ENCODE measurements at places on chromosomes 13 and 19.

DNA sequence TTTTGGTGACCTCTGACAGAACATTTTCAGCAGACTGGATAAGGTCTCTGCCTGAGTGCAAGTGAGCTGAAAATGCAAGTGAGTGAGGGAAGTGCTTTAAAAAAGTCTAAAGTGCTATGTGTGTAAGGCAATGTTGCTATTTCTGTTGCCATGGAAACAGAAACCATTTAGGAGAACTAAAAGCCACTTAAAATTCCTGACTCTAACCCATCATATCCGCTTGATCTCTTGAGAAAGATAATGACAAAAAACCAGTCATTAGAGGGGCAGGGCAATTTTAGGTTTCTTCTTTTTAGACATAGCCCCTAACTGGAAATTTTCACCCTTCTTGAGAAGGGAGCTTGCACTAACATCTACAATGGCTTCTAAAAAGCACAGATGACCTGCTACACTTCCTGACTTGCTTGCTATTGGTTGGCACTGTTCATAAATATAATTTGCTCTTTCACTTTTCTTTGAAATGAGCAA, at the start of gene CYSLTR2:
CYSLTR2 (plus strand) TSS at position 458 of the 468 bp plus-strand sequence. CDS start 52,889 bp downstream, outside the sequence.
- no peak for DNase-seq

DNA sequence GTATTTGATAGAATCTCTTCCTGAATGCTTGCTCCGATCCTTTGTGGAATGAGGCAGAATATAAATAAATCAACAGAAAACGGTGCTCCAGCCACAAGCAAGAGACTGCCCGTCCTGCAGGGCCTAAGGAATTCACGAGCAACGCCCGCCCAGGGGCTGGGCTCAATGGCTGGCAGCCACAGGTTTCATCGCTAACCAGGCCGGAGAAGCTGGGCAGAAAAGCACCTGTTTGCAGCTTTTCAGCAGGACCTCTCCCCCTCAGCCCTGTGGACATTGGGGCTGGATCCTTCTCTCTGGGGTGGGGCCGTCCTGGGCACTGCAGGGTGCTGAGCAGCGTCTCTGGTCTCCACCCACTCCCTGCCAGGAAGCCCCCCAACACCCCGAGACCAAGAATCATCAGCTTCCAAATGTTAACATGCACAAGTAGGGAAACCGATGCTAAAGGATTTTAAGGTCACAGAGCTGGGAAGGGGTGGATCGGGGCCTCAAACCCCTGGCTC, 102.5 kb downstream of the GADD45B start:
- DNase-seq = no peak

- DNase-seq = no peak
Observed at GRCh38 chr13:109783447-109783814, 3.0 kb downstream of the IRS2 start.

GRCh38 chr19:55688422-55689218, 13.6 kb downstream of the EPN1 start:
- no peak for DNase-seq

GRCh38 chr19:4694211-4694987, 24.3 kb upstream of the MYDGF start:
- no peak for DNase-seq

GRCh38 chr13:30074955-30075614, 224.7 kb upstream of the UBL3 start:
- no peak for DNase-seq

- no peak for DNase-seq
Observed at GRCh38 chr13:29964181-29964845, 113.9 kb upstream of the UBL3 start.

DNA sequence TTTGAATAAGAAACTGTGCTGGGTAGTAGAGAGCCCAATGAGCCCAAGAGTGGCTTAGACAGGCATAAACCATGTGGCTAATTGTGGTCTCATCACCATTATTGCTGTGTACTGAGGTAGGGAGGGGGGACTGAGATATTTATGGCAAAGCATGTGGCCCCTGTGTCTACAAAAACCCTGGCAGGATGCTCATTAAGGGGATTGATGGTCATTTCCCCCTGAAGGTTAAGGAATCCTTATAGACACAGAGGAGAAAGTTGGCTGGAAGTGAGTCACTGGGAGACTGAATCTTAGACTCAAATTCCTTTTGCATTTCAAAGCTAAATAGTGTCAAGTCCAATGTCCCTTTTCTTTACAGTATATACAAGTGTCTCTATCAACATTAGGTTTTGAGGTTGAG, 9.8 kb upstream of the DACT3 start:
- DNase-seq = no peak

- DNase-seq = no peak
Observed at GRCh38 chr19:55493645-55494171, 5.5 kb downstream of the SSC5D start.

GRCh38 chr13:64680739-64681138, 2549.4 kb downstream of the PCDH9 start:
- DNase-seq = no peak

GRCh38 chr13:33204130-33204927, 81.2 kb downstream of the STARD13 start:
- no peak for DNase-seq

GRCh38 chr19:50764409-50764808, 5.9 kb upstream of the GPR32 start:
- no peak for DNase-seq

DNA sequence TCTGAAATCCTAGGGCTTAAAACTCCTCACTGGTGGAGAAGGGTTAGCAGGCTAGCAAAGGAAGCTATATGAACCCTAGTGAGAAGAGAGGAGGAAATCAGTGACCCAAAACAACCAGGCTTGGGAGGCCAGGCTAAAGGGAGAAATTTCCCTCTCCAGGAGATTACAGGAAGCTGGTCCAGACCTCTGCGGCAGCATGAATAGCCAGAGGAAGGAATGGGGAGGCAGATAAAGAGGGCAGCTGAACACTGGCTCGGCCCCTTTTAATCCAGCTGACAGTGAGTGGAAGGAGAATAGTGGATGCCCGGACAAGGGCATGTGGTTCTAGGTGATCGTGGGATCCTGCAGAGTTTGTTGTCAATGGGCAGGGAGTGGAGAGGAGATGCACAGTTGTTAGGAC, 130.6 kb downstream of the COG6 start:
- no peak for DNase-seq

DNA sequence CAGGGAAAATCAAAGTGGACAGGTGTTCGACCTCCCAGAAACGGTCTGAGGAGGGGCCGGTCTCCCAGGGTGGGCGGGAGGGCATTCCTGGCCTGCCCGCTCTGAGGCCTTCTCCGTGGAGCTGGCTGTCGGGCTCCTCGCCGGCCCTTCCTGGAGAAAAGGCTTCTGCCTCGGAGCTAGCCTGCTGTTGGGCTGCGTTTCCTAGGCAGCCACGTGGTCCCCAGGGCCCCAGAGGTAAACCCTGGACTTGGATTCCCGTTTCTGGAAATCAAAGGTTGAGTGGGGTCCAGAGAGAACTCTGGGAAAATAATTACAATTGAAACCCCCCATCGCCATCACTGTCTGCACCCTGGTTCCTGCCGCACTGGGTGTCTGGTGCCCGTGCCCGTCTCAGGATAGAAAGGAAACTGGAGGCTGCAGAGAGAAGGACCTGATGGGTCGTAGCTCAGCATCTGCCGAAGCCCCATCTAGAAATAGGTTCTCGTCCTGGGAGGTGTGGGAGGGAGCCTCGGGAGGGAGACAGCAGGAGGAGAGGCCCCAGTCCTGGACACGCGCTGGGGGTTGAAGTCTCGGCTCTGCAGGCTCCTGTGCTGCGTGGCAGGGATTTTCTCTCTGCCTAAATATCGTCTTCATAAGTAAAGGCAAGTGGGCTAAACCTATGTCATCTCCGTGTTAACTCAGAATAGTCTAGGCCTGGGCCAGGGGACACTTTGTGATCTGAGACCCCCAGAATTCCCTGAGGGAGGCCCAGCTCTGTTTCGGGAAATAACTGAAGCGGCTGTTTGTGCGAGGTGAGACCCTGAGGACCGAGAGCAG, 7.7 kb upstream of the PROZ start:
- DNase-seq = no peak

DNA sequence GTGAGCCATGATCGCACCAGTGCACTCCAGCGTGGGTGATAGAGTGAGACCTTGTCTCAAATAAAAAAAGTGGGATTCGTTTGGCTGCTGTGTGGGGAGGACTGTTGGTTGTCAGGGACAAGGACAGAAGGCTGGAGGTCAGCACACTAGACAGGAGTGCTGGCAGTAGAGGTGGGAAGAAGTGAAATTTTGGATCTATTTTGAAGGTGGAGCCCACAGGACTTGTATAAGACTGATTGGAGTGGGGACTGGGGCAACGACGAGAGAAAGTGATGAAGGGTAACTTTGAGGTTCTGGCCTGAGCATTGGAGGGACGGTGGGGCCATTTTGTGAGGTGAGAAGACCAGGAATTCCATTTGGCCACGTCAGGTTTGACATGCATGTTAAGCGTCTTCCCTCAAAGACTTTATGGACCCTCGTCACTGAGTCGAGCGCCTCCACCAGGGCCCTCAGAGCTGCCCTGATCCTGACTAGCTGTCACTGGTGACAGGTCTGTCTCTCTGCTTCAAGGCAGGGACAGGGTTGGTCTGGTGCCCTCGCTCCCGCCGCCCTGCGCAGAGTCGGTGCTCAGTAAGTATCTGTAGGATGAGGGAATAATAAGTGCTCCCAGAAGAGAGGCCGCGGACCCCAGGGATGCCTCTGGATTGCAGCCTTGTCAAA, 673 bp downstream of the CTU1 start:
- no peak for DNase-seq

GRCh38 chr13:78650717-78651083, 8.3 kb downstream of the OBI1 start:
- DNase-seq = no peak

DNA sequence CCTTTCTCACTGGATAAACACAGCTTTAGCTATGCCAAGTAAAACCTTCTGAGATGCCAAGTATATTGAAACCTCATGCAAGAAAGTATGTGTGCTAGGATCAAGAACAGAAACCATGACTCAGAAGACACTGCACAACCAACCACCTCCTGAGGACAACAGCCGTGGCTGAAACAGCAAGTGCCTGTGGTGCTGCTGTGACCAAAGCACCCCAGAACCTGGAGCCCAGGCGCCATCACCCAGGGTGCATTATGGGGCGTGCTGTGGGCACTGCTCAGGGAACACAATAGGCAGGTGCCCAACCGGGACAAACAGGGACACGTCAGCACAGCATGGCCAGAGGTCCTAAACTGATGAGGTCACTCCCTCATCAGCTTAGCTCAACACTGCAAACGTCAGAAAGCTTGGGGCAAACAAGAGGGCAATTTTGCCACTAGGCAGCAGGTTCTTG, 101.3 kb upstream of the SLC15A1 start:
- peak; percentile 19 for DNase-seq

GRCh38 chr13:89786531-89786930, 1561.0 kb upstream of the MIR17HG start:
- no peak for DNase-seq

DNA sequence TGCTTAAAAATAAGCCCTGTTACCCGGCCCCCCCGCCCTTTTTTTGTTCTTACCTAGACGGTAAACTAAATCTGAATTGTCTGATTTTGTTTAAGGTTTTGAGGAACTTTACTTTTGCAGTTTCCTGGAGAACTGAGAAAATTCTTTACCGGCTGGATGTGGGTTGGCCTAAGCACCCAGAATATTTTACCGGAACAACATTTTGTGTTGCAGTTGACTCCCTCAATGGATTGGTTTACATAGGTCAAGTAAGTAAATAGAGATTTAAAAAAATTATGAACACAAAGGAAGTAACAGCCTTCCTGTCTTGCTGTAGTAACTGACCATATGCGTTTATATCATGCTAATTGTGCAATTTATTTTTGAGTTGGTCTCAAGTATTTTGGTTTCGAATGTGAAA, 785 bp downstream of the NHLRC3 start:
- DNase-seq = no peak

- DNase-seq = no peak
Observed at GRCh38 chr13:98994896-98995295, 17.0 kb upstream of the DOCK9 start.

DNA sequence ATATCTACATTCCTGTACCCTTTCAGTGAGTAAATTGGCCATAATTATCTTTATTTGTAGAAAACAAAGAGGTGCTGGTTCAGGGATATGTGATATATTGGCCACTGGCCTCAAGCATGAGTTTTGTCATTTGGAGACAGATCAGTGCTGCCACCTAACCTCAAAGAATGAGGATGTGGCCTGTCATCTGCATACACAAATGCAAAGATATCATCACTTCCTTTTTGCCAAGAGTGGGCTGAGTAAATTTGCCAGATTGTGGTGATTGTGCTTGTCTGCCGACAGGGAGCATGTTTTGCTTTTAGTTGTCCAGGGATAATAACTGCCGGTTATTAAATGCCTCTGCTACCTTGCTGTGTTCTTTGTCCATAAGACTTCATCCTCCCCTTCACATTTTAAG, 44.2 kb downstream of the WASF3 start:
- DNase-seq = no peak

DNA sequence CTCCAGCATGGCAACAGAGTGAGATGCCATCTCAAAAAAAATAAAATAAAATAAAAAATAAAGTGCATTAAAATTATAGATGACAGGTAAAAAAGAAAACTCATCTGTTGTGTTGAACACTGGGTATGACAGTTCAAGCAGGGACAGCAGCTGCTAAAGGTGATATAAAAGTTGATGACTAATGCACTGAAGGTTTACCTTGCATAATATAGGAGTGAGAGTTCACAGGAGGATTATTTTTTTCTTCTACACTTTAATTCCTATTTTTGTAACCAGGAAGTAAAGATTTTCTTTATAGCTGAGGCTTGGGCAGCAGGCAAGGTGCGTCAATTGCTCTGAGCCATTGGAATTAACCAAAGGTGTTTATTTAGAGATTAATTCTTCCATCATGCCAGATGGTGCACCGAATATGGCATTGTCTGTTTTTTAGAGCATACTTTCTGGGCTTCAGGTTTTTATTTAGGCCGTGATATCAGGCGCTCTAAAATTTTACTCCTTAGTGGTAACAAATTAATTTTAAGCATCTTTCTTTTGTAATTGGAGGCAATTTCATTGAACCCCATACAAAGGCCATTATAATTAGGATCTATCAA, 337.0 kb upstream of the SLC10A2 start:
- no peak for DNase-seq

DNA sequence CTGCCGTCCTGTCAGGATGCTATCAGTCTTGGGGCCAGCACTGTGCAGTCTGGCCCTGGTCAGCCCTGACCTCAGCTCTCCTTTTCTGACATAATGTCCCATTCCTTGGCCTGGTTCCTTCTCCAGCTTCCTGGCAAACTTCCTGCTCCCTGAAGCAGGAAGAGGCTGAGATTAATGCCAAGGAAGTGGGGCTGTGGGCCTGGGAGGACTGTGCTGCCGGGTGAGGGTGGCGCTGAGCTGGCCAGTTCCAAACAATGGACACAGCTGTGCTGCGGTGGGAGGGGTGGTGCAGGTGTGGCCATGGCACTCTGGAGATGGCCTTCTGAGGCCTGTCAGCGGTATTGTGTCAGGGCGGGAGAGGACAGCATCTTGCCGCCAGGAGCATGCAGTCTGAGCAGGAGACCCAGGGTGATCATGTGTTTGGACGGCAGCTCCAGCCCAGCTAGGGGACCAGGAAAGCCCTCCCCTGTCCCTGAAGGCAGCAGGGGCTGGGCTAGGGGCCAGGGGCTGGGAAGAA, 30.9 kb downstream of the TUBA3C start:
- no peak for DNase-seq
